ENCODE measurements at places on chromosomes 13 and 19.

DNA sequence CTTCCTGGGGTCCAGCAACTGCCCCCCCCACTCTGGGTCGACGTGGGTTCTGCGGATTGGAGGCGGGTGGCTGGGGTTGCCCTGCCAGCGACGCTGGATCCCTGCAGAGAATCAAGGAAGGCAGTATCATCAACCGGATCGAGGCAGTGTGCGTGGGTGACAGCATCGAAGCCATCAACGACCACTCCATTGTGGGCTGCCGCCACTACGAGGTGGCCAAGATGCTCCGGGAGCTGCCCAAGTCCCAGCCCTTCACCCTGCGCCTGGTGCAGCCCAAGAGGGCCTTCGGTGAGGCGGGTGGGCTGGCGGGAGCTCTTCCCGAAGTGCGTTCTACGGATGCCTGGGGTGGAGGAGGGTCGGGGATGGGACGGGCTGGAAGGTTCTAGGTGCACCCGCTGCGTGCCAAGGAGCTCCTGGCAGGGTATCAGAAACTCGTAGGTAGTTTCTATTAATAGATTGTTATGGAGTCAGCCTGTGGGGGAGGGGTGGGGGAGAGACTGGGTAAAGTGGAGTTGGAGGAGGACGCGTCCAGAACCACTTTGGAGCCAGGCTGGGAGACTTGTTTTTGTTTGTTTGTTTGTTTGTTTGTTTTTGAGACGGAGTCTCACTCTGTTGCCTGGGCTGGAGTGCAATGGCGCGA lies 1.5 kb downstream of the GIPC3 start:
- no peak for DNase-seq

DNA sequence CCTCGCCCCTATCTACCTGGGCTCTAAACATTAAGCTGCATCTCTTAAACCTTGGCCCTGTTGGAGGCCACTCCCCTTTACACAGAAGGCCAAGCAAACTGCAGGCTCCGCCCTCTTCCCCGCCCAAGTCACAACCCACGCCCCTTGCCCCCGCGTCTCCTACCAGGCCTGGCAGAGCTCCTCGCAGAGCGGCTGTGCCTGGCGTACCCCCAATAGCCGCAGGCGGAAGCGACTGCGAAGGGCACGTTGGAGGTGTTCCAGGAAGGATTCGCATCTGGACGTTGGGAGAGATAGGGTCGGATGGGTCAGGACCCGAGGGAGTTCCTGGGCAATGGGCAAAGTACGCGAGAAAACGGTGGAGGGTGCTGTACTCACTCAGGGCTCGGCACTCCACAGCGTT lies 5.9 kb downstream of the RTBDN start:
- DNase-seq = no peak

DNA sequence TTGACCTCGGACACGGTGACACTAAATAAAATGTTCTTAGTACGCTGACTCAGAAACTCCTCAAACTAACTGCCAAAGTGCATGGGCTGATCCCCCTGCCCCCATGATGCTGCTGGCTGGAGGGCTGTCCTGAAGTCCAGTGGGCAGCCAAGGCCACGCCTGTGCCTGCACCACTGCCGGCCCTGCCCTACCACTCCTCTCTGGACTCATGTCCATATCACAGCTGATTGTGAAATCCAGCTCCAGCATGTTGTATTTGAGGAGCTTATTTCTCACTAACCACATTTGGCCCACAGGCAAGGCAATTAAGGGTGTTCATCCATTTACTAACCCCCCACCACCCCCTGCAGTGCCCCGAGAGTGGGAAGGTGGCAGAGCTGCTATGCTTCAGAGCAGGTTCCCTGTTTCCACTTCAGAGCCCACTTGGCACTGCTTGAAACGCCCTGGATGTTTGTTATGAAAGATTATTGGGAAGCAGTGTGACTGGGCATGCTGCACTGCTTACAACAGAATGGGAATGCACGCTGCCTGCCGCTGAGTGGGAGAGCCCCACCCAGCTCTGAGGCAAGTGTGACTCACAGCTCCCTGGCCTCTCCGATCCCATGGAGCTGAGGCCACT lies 114.0 kb downstream of the UQCRFS1 start:
- DNase-seq = no peak

GRCh38 chr19:19321141-19321577 lies 530 bp downstream of the MAU2 start:
- DNase-seq = no peak

DNA sequence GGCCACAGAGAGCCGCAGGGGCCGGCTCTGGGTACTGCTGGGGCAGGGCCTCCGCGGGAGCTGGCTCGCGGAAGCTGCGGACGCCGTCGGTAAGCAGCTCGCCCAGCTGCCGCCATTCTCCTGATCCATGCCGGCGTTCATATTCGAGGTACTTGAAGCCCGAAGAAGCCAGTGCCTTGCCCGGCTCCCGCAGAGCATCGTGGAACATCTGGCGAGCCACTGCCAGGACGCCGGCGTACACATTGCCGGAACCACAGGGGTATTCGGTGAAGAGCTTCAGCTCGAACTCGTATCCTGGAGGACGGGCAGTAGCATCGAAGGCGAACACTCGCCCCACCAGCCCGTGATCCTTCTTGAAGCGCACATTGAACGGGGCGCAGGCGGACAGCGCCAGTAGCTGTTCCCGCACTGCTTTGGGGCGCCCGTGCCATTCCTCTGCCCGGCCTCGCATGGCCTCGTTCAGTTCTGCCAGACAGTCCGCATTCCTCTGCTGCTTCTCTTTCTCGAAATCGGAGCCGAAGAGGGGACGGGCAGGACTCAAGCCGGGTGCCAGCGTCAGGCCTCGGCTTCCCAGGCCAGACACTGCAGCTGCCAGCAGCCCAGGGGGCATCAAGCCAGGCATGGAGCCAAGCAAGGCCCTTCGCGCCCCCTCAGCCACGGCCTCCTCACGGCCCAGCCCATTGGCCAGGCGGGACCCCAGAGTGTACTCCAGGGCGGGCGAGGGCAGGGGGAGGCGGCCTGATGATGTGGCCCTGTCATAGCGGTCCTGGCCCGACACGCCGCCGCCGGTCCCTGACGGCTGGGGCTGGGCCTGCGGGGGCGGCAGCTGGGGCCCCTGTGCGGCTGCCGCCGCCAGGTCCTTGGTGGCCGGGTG lies 1.0 kb downstream of the IRF2BP1 start:
- DNase-seq = no peak

GRCh38 chr13:41059456-41060081 lies 1.7 kb upstream of the WBP4 start:
- no peak for DNase-seq

- no peak for DNase-seq
These were observed 264.1 kb downstream of the NALCN start for GRCh38 chr13:101152184-101152583.

DNA sequence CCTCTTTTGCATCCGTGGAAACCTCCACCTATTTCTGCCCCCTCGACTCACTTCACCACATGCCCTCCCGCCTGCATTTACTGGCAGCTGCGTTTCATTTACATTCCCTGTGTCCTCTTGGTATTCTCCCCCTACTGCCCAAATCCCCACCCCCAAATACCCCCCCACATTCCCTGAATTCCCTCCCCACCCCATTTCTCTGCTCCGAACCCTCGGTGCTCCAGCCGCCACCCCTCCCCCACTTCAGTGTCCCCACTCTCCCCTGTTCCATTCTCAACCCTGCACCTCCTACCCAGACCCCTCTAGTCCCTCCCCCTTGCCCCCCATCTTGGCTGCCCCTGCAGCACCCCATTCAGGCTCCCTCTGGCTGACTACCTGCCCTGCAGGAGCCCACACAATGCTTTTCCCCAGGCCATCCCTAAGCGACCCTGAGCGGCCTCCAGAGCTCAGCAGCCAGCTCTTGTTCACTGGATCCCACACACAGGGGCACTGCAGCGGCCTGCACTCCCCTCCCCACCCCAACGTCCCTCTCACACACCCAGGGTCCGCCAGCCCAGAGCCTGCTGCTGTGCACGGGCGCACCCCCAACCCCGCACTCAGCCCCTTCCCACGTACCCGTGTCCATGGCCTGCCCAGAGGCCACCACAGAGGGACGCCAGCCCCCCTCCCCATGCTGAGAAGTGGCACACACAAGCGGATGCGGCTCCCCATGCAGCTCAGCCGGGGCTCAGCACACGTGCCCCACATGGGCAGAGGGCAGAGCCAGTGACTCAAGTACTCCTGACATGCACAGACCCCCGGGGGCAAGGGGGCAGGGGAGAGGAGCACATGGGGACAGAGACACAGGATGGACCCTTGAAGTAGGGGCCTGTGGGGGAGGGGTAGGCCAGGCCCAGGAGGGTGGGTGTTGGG lies 26.3 kb downstream of the SHANK1 start:
- DNase-seq = no peak

DNA sequence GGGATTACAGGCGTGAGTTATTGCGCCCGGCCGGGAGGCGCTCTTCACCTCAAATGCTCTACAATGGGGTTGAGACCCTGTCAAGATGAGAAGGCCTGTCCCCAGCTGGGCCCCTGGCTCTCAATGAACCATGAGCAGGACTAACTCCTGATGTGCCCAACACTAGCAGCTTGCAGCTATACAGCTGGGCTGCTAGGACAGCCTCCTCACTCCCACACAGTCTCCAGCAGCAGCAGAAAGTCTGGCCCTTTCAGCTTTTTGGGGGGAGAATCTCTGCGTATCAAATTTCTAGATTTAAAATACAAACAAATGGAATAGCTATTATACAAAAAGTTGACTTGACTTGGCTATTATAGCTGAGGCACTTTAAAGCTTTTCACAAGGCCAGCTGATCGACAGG lies 30.2 kb downstream of the TMTC4 start:
- DNase-seq = no peak

- DNase-seq = no peak
These were observed 27.9 kb downstream of the DGKH start for GRCh38 chr13:42076309-42076713.

- no peak for DNase-seq
These were observed 1395.8 kb downstream of the SLITRK5 start for GRCh38 chr13:89066868-89067466.

DNA sequence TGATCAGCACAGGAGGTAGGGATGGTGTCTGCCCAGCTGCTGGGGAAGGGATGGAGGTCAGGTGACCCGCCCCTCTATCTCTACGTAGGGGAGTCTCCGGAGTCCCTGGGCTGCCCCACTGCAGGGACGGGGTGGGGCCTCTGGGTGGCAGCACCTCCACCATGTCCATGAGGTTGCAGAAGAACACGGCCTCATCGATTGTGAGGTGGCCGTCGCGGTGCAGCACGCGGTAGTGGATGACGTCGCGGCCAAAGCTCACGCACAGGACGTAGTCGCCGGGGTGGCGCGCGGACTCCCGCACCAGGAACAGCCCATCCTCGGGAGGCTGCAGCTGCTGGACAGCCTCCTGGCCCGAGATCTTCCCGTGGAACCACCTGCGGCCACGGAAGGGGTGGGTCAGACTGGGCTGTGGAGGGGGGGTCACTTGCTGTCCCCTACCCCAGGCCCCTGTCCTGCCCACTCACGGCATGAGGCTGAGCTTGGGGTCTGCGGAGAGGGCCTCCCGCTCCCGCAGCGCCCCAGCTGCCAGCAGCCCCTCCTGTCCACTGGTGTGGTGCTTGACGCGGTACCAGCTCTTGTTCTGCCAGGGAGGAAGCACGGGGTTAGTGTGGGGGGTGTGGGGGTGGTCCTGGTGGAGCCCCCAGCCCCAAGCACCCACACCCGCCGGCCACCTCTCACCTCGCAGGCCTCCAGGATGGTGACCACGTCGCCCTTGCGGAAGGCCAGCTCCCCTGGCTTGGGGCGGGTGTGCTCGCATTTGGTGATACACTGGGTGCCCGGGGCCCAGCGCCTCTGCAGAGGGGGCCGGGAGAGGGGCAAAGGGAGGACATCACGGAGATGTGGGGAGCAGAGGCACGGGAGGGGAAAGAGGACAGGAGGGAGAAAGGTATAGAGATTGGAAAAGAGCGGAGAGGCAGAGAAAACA lies 2.3 kb downstream of the MATK start:
- DNase-seq = no peak

GRCh38 chr13:75432811-75433244 lies 49.1 kb downstream of the TBC1D4 start:
- DNase-seq = no peak

GRCh38 chr19:39599116-39599515 lies 3.2 kb upstream of the LGALS13 start:
- DNase-seq = no peak

- no peak for DNase-seq
These were observed 445.6 kb downstream of the KCTD12 start for GRCh38 chr13:76440568-76440967.

DNA sequence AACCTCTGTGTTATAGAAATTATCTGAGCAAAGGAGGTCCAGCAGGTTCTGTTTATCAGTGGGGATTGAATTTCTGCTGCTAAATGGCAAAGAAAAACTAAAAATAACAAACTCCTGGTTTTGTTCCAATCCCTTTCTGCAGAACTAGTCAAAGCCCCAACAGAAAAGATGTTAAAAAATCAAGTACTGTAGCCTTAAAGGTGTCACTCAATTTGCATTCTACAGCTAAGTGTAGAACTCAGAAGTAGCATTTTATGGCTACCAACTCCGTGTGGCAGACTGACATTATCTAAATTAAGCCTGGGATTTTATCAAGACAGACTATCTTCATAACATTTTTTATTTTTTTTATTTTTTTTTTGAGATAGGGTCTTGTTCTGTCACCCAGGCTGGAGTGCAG lies 91.5 kb upstream of the SLC15A1 start:
- no peak for DNase-seq

GRCh38 chr13:112208656-112209055 lies 141.7 kb downstream of the SOX1 start:
- no peak for DNase-seq

- DNase-seq = no peak
These were observed 23.3 kb downstream of the ZBTB7A start for GRCh38 chr19:4043401-4043800.

DNA sequence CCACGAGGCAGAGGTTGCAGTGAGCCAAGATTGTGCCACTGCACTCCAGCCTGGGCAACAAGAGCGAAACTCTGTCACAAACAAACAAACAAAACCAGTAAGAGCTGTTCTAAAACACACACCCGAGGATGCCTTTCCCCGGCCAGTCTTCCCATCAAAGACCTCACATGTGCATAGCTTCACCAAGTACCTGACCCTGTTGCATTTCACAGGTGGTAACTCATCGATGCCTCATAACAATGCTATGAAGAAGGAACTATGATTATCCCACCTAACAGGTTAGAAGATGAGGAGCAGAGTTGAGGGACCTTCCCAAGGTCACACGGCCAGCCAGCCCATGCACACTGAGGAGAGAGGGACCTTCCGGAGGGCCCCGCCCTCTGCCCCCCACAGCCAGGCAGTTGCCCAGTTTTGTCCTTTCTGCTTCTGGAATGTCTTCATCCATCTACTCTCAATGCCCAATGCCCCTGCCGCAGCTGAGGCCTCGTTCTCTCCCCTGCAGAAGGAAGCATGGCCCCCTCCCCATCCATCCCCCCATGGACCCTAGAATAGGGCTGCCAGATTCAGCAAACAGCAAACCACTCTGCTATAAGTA lies 16.8 kb upstream of the LENG8 start:
- DNase-seq = no peak

All from cerebellar nuclear complex (tissue), 1 donor.